G401 (cell line): ENCODE measurements at places on chromosomes 1 and 21.

GRCh38 chr1:231162297-231162969 lies 575 bp downstream of the TRIM67 start:
- peak; percentile 45 for DNase-seq

GRCh38 chr1:108750476-108751181 lies 4.2 kb downstream of the STXBP3 start:
- no peak for DNase-seq

DNA sequence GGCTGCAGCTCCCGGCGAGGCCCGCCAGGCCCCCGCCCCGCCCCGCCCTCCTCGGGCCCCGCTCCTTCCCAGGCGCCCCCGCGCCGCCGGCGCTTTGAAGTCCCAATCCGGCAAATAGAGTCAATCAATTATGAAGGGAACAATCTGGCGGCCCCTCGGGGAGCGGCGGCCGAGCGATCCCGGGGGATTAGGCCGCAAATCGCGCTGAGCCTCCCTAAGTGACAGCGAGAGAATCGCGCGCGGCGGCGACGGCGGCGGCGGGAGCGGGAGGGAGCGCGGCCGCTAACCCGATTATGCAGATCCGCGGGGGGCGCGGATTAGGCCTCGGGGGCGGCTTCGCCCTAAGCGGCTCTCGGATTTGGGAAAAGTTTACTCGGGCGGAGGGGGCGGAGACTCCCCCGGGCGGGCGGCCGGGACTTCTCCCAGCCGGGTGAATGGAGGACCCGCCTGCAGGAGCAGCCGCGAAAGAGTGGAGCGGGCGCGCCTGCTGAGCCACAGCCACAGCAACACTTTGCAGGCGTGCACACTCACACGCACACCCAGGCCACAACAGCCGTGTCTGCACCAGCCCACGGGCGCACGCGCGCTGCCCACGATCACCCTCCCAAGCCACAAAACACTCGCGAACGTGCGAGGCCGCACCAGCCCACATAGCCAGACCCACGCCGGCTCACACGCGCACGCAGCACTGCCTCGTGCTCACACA lies 23.0 kb upstream of the DMBX1 start:
- DNase-seq, result peak; percentile 41

DNA sequence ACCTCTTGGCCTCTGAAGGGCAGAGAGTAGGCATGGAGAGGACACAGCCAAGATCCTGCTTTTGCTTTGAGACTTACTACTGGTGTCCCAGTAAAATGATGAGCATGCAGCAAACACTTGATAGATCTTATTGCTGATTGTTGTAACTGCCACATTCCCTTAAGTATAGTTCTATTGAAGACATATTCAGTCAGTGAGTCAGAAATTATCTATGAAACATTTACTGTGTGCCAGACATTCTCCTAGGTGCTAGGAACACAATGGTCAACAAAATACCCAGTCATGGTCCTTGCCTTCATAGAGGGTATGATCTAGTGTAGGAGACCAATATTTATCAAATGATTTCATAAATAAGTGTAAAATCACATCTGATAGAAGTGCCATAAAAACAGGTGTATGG lies 13.6 kb downstream of the STYXL2 start:
- DNase-seq, result no peak

GRCh38 chr1:33126411-33127000 lies 45.6 kb downstream of the AZIN2 start:
- DNase-seq, result no peak

- peak; percentile 54 for DNase-seq
These were observed 8.2 kb downstream of the HAPLN2 start for GRCh38 chr1:156627313-156627880.

- DNase-seq, result peak; percentile 85
These were observed 39.3 kb upstream of the HMGN1 start for GRCh38 chr21:39388038-39388810.

- no peak for DNase-seq
These were observed at the start of gene TRIM63 for GRCh38 chr1:26067432-26067911. TSS of gene TRIM63 (minus strand) at chr1:26067630. CDS start at chr1:26067494, 136 bp downstream.

DNA sequence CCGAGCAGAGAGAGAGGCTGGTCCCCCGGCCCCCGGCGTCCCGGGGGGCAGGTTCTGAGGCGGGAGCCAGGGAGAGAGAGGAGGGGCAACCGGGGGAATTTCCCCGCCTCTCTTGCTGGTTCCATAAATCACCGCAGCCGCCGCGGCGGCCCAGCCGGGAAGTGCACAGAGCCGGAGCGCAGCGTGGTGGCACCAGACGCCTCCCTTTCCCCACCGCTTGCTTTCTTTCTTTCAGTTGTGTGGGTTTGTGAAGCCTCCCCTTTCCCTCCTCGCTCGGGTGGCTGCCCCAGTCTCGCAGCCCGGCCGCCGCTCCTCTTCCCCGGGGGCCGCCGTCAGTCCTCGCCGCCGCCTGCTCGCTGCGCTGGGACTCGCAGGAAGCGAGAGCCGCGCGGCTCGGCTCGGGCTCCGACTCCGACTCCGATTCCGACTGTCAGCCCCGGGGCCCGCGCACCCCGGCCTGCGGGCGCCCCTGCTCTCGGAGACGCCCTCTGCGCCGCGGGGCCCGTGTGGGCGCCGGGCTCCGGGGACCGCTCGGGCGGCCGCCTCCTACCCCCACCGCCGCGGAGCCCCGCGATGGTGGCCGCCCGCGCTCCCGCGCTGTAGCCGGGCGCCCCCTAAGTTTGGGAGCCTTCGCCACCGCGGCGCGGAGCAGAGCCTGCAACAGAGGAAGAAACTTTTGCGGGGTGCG lies at the start of gene CACHD1:
Gene CACHD1, plus strand, starts transcription at position 153 of the 688 bp plus-strand sequence. CDS start 616 bp downstream, outside the sequence.
- peak; percentile 20 for DNase-seq

DNA sequence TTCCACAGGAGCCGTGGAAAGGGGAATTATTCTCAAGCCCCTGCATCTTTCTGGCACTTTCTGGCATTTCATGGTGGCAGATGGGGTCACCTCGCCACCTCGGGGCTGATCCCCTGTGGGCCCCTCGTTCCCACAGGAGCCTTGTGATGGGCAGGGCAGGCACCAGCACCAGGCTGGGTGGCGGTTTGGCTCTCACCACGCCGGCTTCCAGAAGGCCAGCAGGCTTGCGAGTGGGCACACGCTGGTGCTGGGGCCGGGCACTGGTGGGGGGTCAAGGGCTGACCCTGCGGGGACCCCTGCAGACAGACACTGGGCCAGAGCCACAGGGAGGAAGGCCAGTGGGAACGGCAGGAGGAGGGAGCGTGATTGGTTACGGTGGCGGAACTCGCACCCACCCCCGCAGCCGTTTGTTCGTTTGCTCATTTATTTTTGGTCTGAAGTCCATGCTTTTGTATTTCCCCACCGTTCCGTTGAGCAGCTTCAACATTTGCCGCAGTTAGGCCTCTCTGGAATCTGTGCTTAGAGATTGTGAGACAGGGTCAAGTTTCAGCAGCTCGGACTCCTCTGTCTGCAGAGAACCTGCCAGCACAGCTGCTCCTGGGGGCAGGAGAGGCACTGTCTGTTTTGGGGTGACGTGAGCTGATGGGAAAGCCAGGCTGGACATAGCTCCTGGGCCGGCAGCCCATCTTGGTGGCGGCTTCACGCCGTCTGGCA lies 5.3 kb downstream of the COL18A1 start:
- DNase-seq, result no peak

DNA sequence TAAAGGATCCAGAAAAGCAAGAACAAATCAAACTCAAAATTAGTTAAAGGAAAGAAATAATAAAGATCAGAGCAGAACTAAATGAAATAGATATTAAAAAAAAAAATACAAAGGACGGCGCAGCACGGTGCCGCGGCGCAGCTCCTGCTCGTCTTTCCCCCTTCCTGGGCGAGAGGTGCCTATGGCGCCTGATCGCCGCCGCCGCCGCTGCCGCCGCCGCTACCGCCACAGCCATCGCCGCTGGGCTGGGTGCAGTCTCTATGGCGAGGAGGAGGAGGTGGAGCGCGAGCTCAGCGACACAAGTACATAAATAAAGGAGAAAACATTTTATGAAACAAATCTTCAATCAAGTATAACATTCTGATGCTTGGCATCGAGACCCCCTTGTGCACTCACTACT lies 77.6 kb upstream of the VANGL1 start:
- DNase-seq, result no peak

DNA sequence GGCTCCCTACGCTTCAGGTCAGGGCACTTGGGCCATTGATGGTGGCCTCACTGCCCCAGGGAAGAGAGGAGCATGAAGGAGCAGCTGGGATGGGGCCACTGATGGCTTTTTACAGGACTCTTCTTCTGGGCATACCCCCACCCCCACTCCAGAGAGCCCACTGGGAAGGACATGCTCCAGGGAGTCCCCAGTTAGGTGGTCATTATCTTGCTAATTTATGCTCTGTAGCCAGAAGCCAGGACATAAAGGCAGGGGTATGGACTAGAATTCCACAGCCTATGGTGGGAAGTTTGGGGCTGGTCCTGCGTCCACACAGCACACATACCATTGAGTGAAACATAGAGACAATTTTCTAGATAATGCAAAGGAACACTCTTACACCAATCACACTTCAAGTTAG lies 8.8 kb upstream of the GRIK3 start:
- no peak for DNase-seq

- DNase-seq, result no peak
These were observed 31.3 kb upstream of the CLCA4 start for GRCh38 chr1:86515597-86515996.

DNA sequence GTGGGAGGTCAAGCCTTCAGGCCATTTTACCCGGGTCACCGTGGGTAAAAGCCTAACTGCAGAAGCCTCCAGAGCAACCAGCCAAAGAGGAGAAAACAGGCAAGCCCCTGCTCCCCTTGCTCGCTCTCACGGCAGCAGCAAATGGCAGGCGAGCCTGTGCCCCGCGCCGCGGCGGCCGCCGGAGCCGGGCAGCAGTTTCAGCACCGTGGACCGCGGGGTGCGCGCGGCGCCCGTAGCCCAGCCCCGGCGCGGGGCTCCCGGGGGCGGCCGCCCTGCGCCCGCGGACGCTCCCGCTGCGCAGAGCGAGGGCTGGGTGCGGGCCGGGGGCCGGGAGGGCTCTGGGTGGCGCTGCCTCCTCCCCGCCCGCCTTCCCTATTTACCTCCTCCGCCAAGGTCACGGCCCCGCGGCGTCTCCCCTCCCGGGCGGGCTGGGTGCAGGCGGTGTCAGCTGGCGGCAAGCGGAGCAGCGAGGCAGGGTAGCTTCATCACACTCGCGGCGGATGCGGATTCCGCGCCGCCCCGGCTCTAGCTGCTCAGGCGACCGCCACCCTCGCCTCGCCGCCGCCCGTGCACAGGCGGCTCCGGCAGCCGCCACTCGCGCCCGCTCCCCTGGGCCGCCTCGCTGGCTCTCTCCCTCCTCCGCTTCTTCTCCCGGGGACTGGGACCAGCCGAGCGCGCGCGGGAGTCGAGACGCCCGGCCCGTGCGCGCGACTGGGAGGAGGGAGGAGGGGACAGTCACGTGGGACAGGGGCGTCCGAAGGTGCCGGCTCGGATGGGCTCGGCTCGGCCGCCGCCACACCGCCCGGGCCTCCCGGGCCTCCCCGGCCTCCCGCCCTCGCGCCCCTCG lies at the start of gene RGS7:
Gene RGS7, minus strand, starts transcription at position 687 of the 847 bp plus-strand sequence.
- peak; percentile 83 for DNase-seq

DNA sequence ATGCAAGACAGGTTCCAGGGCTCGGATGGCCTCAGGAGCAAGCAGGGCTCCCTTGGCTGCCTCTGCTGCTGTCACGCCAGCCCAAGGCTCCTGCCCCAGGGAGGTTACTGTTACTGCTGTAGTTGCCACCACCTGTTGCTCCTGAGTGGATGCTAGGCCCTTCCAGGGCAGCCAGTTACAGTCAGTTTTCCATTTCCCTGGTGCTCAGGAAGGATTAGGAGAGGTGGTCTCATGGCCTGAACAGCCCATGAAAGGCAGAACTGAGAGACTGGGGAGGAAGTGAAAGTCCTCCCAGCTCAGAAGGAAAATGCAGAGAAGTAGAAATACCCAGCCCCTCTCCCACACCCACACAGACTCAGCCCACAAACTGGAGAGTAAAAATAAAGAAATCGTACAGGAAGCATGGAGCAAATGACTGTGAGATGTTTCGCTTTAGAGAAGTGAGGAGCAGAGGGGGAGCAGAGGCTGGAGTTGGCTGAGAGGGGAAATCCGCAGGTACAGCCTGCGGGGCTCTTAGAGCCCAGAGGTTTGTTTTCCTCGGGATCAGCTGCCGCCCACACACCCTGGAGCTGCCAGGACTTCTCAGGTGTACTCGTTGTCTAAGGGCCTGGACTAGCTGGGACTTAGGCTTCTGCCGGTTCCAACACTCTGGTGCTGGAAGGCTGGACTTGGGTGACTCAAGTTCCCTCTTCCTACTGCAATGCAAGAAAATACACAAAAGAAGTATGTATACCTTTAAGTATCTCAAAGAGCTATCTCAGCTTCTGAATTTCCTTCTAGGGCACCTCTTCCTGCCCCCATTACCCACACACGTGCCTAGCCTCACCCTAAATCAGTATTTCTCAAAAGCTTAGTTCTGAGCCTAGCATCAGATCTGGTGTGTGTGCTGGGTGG lies 2.3 kb downstream of the IL6R start:
- DNase-seq, result no peak

DNA sequence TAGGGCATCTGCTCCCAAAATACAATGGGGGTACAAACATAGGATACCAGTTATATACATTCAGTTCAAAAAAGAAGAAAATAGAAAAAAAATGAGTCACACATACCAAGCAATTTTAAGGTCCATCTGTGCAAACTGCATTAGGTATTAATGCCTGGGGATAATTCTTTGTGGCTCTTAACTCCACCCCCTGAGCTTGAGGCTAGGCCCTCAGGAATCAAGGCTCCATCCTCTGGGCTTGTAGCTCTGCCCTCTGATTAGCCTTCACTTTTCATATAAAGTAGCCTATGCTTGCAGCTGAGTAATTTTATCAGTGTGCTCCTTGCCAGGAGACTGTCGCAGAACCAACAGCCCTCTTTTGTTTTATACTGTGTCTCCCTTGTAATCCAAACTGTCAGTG lies 69.9 kb upstream of the BACE2 start:
- no peak for DNase-seq

DNA sequence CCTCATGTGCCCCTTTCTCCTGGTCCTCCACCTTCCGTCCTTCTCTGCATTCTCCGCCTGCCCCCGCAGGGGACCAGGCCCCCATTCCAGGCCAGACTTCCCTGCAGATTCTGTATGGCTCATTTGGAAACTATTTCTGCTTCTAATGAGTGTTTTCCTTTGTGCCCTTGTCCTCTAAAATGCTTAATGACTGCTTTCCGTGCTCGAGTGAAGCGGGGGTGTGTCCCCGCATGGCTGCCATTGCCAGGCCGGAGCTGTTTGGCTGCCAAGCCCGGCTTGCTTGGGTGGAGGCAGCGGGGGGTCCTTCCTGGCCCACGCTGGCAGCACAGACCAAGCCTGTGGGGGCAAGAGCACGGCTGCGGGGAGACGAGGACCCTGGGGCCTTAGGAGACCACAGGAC lies 299.3 kb upstream of the VAMP3 start:
- DNase-seq, result no peak

DNA sequence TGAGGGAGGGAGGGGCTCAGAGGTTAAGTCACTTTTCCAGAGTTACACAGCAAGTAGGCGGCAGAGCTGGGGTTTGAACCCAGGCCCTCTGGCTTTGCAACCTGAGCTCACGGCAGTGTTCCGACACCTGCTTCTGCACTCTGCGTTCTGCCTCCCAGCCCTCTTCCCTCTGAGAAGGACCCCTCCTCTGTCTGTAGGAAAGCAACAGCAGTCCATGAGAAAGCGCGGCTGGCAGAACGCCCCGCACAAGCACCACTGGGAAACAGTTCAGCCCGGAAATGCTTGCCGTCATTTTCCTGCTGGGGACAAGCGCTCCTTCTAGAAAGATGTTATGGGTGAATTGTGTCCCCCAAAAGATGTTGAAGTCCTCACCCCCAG lies 241.1 kb downstream of the NPHP4 start:
- DNase-seq, result no peak
